ENCODE measurements at places on chromosomes 2 and 18. TPM values are rescaled to one million over a fixed set of nuclear protein-coding genes. Genes with fewer than 3 reads are reported as not detected.

GRCh38 chr18:55314031-55314430 lies 274.0 kb downstream of the TCF4 start:
- no peaks in the 10 kb centered on the region for H3K4me1 ChIP-seq
- H3K27me3 ChIP-seq, result no peaks in the 10 kb centered on the region
- no peaks in the 10 kb centered on the region for H3K36me3 ChIP-seq

- no peaks in the 10 kb centered on the region for H3K4me1 ChIP-seq
- H3K27me3 ChIP-seq, result no peaks in the 10 kb centered on the region
- H3K27ac ChIP-seq, result no peak overlapping the region
- no peak for DNase-seq
- peaks cover 3% of the 10 kb centered on the region for H3K36me3 ChIP-seq
Measured at GRCh38 chr2:45572979-45573378, 38.1 kb downstream of the SRBD1 start.

DNA sequence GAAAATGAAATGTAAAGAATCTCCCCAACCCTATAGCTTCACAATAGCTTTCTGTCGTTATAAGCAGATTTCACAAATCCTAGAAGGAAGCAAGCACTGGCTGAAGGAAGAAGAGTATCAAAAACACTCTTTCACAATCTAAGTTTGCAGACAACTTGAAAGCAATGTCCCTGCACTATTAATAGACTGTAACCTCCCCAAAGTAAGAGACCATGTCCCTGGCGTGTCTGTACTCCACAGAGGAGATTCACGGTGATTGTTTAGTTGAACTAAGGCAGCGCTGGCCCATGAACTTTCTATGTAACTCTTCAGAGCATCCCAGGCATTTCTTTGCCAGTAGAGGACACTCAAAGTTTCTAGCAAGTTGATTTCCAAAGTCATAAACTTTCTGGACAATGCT lies 128.0 kb upstream of the HNRNPA3 start:
- no peak overlapping the region for H3K4me3 ChIP-seq
- no peaks in the 10 kb centered on the region for H3K4me1 ChIP-seq
- H3K27me3 ChIP-seq, result peaks cover 5% of the 10 kb centered on the region
- DNase-seq, result no peak
- no peaks in the 10 kb centered on the region for H3K36me3 ChIP-seq

DNA sequence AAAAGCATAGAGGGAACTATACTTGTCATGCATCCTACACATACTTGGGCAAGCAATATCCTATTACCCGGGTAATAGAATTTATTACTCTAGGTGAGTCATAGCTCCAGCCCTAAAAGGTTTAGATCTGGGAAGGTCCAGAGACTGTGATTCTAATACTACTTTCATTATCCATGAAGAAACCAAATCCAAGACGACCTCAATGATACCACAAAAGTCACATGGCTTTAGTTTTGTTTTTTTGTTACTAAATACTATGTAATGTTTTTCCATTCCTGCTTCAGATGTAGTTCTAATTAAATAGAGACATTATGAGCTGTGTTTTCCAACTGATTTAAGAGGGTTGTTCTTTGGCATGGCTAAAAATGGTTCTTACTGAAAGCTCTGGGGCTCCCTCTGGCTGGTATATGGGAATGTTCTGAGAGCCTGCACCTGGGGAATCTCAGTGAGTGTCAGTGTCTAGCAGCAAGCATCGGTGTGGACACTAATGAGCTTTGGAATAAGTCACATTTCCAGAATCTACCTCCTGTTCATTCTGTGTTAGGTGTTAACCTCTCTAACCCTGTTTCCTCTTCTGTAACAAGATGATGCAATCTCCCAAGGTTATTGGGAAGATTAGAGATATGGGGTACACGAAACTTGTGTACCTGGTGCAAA lies 20.5 kb upstream of the IL1RL2 start:
- no peak overlapping the region for H3K4me3 ChIP-seq
- no peak overlapping the region for H3K27ac ChIP-seq
- H3K4me1 ChIP-seq, result no peaks in the 10 kb centered on the region
- DNase-seq, result peak; percentile 60
- H3K27me3 ChIP-seq, result no peaks in the 10 kb centered on the region

- DNase-seq, result no peak
- H3K36me3 ChIP-seq, result peaks cover 14% of the 10 kb centered on the region
- no peaks in the 10 kb centered on the region for H3K4me1 ChIP-seq
- H3K4me3 ChIP-seq, result no peak overlapping the region
- no peaks in the 10 kb centered on the region for H3K27me3 ChIP-seq
- H3K27ac ChIP-seq, result no peak overlapping the region
Measured at GRCh38 chr2:230202430-230203109, 17.2 kb downstream of the SP110 start.

DNA sequence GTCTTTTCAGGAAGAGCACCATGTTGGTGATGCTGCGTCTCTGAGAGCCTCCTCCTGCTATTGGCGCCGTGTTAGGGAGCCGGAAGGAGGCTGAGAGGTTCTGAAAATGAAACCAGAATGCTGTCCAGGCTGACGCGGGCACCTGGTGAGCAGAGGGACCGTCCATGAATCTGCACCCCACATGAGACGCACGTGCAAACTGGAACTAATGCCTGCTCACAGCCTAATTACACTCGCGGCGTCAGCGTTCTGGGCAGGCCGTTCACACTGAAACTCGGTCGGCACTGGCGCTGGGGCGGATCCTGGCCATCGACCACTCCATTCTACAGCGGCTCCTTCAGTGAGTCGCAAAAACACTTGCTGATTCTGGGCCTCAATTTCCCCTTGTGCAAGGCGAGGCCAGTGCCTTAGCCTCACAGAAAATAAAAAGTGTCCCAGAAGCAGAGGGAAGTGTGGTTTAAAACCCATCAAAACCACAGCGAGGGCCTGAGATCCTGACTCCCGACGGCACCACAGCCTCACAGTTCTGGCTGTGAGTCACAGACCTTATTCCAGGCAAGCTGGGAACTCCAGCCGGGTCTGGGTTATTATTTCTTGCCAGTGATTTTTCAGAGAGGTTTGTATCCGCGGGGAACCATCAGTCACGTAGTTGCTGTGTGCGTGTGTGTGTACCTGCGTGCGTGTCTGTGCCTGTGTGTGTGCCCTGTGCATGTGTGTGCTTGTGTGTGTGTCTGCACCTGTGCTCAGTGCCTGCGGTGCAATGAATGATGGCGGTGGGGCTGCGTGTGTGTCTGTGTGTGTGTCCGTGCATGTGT lies 49.1 kb upstream of the CTDP1 start:
- no peak overlapping the region for H3K27ac ChIP-seq
- H3K36me3 ChIP-seq, result no peaks in the 10 kb centered on the region
- H3K4me1 ChIP-seq, result no peaks in the 10 kb centered on the region
- H3K27me3 ChIP-seq, result no peaks in the 10 kb centered on the region
- H3K4me3 ChIP-seq, result no peak overlapping the region

DNA sequence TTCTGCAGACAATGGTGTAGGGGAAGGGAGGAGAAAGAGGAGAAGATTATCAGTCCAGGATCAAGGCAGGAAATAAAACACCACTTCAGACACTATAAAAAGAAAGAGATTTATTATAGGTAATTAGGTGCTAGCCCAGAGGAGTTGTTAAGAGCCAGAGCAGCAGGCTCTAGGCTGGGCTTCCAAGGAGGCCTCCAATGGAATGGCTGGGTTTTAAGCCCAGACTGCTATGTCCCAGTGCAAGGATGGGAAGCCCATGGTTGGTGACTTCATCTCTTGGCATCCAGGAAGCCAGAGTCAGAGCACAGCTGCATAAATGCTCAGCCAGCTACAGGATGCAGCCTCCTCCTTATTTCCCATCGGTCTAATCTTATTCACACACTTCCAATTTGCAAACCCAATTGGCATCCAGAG lies 95.6 kb downstream of the LAMA3 start:
- H3K27me3 ChIP-seq, result no peaks in the 10 kb centered on the region
- no peaks in the 10 kb centered on the region for H3K4me1 ChIP-seq
- no peak overlapping the region for H3K4me3 ChIP-seq
- H3K36me3 ChIP-seq, result no peaks in the 10 kb centered on the region
- no peak overlapping the region for H3K27ac ChIP-seq

DNA sequence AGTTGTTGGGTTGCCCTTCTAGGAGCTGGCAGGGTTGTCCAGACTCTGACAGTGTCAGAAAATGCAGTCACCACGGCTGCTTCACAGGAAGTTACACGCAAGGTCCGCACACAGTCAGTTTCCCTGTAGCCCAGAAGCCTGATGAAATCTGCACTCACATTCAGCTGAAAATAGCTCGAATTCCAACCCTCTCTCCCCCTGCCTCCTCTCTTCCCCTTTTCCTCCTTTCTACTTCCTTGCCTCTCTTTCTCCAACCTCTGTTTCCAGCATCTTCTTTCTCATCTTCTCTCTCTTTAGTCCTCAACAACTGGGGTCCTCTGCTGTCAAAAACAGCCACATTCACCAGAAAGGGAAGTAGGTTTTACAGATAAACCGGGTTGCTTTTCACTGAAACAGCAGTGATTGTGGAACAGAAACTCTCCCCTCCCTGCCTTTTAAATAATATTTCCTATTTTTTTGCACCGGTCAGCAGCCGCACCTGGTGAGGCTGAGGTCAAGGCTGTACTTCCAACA lies 69.3 kb downstream of the BCL11A start:
- DNase-seq, result no peak
- H3K4me1 ChIP-seq, result peaks cover 40% of the 10 kb centered on the region
- no peak overlapping the region for H3K4me3 ChIP-seq
- no peaks in the 10 kb centered on the region for H3K27me3 ChIP-seq
- H3K27ac ChIP-seq, result no peak overlapping the region

DNA sequence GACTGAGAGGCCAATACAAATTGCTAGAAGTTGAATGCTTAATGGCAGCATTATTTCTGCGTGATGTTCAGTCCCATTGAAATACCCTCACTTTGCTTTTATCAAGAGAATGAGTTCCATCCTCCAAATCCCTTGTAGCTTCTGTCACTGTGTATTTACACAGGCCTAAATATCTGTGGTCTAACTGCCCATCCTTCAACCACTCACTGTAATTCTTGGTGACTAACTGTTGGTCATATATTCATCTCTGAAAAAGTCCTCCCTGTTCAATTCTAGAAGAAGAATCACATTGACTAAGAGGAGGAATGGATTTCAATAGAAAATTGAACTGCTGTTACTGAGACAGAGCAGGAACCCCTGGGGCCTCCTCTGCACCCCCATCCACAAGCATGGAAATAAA lies 74.2 kb upstream of the L3MBTL4 start:
- no peaks in the 10 kb centered on the region for H3K27me3 ChIP-seq
- H3K27ac ChIP-seq, result no peak overlapping the region
- no peaks in the 10 kb centered on the region for H3K4me1 ChIP-seq
- H3K4me3 ChIP-seq, result no peak overlapping the region
- no peak for DNase-seq
- no peaks in the 10 kb centered on the region for H3K36me3 ChIP-seq

GRCh38 chr2:187936228-187936627 lies 355.4 kb upstream of the GULP1 start:
- H3K4me1 ChIP-seq, result no peaks in the 10 kb centered on the region
- H3K27ac ChIP-seq, result no peak overlapping the region
- H3K36me3 ChIP-seq, result no peaks in the 10 kb centered on the region
- no peak for DNase-seq
- no peak overlapping the region for H3K4me3 ChIP-seq

- no peak overlapping the region for H3K4me3 ChIP-seq
- H3K36me3 ChIP-seq, result no peaks in the 10 kb centered on the region
- no peaks in the 10 kb centered on the region for H3K27me3 ChIP-seq
- no peak overlapping the region for H3K27ac ChIP-seq
- no peak for DNase-seq
- H3K4me1 ChIP-seq, result no peaks in the 10 kb centered on the region
Measured at GRCh38 chr2:240203031-240203787, 62.8 kb upstream of the OTOS start.

DNA sequence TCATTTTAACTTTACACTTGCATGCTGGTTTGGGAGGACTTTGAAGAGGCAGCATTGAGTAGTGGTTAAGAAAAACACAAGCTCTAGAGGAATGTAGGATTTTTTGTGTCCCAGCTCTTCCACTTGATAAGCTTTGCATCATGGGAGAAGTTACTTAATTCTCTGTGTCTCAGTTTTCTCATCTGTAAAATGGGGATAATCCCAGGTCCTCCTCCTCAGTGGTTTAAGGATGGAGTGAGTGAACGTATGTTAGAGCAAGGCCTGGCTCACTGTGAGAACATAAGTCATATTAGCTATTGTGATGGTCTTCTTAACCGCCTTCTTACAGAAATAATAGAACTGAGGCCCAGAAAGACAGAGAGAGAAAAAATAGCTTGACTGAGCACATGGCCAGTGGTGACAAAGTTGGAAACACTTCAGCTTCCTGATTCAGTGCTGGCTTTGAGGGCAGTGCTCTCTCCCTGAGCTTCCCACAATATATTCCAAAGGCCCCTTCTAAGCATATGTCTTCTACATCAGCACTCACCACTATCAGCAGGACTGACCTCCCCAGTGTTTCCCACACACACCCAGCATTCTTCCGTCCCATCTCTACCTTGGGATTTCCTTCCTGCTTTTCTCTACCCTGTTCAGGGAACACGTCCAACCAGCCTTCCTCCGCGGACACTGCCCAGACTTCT lies 214.9 kb upstream of the TNP1 start:
- H3K27ac ChIP-seq, result peak overlapping the region; percentile 66
- DNase-seq, result no peak
- H3K4me3 ChIP-seq, result no peak overlapping the region
- no peaks in the 10 kb centered on the region for H3K36me3 ChIP-seq
- no peaks in the 10 kb centered on the region for H3K4me1 ChIP-seq

- peaks cover 7% of the 10 kb centered on the region for H3K4me1 ChIP-seq
- no peak overlapping the region for H3K27ac ChIP-seq
- peaks cover 7% of the 10 kb centered on the region for H3K36me3 ChIP-seq
- H3K4me3 ChIP-seq, result no peak overlapping the region
Measured at GRCh38 chr2:174344716-174345461, 10.1 kb downstream of the SP9 start.

- H3K4me3 ChIP-seq, result no peak overlapping the region
- no peaks in the 10 kb centered on the region for H3K4me1 ChIP-seq
- no peak overlapping the region for H3K27ac ChIP-seq
- no peaks in the 10 kb centered on the region for H3K27me3 ChIP-seq
Measured at GRCh38 chr2:73043276-73043675, 28.2 kb downstream of the SFXN5 start.

- peak; percentile 57 for DNase-seq
- H3K27ac ChIP-seq, result no peak overlapping the region
Measured at GRCh38 chr2:26723991-26724750, 31.6 kb downstream of the KCNK3 start.

- no peaks in the 10 kb centered on the region for H3K36me3 ChIP-seq
- no peaks in the 10 kb centered on the region for H3K4me1 ChIP-seq
- no peak overlapping the region for H3K27ac ChIP-seq
- no peak for DNase-seq
- no peak overlapping the region for H3K4me3 ChIP-seq
Measured at GRCh38 chr2:64918220-64918886, 70.8 kb upstream of the SLC1A4 start.

DNA sequence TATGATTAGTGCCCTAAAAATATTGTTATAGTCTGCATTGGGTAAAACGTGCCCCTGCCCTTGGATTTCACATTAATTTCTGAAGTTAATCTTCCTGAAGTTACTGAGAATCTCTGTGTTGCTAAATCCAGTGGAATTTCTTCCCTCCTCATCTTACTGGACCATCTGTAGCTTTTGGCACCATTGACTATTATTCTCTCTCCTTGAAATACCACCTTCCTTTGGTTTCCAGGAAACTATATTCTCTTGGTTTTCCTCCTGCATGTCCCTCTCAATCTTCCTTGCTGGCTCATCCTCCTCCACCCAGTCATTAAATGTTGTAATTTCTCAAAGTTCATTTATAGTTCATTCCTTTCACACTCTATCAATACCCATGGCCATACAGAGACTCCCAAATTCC lies 110.6 kb upstream of the SLC35G4 start:
- DNase-seq, result no peak
- no peaks in the 10 kb centered on the region for H3K27me3 ChIP-seq
- no peak overlapping the region for H3K4me3 ChIP-seq
- H3K4me1 ChIP-seq, result no peaks in the 10 kb centered on the region

SAG gene
- polyA plus RNA-seq, result not detected

OTOF gene
- polyA plus RNA-seq, result 0.27 TPM

IFIH1 gene
- 18.1 TPM for polyA plus RNA-seq

MROH2A gene
- polyA plus RNA-seq, result 0.19 TPM

AMER3 gene
- polyA plus RNA-seq, result not detected

SIX3 gene
- not detected for polyA plus RNA-seq

GKN1 gene
- polyA plus RNA-seq, result 0.12 TPM
